ENCODE measurements at places on chromosomes 16 and 17.

GRCh38 chr17:68470961-68471360 lies 13.7 kb upstream of the WIPI1 start:
- no peak for DNase-seq

- no peak for DNase-seq
Measured at GRCh38 chr16:65355706-65356105, 233.8 kb upstream of the CDH11 start.

GRCh38 chr17:70521821-70522256 lies 352.5 kb downstream of the KCNJ2 start:
- DNase-seq: no peak

- DNase-seq: no peak
Measured at GRCh38 chr16:56460101-56460500, 8.7 kb downstream of the OGFOD1 start.

DNA sequence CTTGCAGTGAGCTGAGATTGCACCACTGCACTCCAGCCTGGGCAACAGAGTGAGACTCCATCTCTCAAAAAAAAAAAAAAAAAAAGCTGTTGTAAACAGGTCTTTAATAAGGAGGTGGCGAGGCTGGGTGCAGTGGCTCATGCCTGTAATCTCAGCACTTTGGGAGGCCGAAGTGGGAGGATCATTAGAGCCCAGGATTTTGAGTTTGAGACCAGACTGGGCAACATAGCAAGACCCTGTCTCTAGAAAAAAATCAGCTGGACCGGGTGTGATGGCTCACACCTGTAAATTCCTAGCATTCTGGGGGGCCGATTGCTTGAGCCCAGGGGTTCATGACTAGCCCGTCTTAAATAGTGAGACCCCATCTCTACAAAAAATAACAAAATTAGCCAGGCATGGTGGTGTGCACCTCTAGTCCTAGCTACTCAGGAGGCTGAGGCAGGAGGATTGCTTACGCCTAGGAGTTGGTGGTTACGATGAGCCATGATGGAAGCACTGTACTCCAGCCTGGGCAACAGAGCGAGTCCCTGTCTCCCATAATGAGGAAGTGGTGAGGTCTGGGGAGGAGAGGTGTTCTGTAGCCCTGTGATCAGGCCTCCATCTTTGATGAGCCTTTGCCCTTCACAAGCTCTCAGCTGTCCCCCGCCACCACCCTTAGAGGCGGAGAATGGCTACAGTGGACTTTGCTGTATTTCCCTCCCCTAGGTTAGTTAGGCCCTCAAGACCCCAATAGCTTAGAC lies 36.2 kb downstream of the ZNF778 start:
- DNase-seq: no peak

GRCh38 chr17:30922235-30923030 lies 688 bp downstream of the ADAP2 start:
- no peak for DNase-seq

GRCh38 chr17:65156185-65156834 lies 19.1 kb downstream of the RGS9 start:
- no peak for DNase-seq

GRCh38 chr16:20249211-20249610 lies 78.1 kb downstream of the GP2 start:
- no peak for DNase-seq

DNA sequence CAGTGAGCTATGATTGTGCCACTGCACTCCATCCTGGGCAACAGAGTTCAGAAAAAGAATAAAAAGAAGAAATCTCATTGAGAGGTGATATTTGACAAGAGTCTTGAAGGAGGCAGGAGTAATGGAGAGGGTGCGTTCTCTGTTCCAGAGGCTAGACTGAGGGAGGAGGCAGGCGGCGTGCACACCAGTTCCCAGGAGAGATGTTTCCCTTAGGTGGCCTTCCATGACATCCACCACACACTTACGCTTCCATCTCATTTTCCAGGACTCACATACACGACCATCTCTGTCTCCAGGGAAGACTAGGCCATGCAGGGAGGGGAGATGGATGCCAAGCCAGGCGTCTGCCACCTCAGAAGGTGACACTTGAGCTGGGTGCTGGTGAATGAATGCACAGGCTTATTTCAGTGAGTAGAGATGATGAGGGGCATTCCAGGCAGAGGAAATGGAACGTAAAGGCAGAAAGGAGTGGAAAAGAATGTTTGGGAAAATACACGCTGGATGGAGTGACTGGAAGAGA lies 25.3 kb upstream of the N4BP1 start:
- DNase-seq: no peak

DNA sequence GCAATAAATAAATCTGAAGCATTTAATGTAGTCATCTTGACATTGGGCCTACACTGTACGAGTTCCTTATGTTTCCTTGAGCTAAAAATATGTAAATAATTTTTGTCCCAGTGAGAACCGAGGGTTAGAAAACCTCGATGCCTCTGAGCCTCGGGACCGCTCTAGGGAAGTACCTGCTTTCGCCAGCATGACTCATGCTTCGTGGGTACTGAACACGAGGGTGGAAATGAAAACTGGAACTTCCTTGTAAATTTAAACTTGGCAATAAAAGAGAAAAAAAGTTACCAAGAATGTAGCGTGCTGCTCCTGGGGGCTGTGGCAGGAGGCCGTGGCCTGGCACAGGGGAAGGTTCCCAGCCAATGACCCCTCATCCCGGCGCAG lies 74.1 kb downstream of the SOCS1 start:
- DNase-seq: peak; percentile 42

GRCh38 chr17:10120749-10121148 lies 77.7 kb downstream of the GAS7 start:
- DNase-seq: no peak

- no peak for DNase-seq
Measured at GRCh38 chr17:40510328-40510648, 8.9 kb upstream of the TNS4 start.

DNA sequence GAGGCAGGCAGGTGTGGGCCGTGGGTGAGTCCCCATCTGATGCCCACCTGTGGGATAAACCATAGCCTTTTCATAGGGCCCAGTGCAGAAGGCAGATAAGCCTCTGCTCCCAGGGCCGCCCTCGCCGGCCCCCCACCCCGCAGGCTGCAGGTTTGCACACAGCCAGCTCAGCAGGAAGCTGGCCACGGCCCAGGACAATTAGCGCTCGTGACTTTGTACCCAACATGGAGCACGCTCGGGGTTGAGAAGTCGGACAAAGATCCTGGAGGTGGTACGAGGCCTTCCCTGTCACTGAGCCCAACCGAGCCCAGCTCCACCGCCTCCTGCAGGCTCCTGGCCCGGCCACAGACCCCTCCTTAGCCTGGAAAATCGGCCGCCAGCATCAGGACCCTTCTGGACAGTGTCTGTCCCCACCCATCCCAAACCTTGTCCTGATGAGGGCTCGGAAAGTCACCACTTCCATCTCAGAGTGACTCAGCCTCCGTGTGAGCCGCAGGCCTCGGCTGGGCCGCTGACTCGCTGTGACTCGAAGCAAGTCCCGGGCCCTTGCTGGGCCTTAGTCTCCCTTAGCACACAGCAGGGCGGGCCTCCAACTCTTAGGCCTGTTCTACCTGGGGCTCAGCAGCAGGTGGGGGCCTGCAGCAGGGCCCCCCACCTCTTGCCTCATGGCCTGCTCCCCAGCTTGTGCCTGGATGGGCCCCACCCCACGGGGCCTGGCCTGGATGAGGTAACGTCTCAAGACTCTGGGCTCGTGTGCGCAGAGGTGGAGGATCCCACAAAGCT lies 22.7 kb downstream of the FAM83G start:
- no peak for DNase-seq

DNA sequence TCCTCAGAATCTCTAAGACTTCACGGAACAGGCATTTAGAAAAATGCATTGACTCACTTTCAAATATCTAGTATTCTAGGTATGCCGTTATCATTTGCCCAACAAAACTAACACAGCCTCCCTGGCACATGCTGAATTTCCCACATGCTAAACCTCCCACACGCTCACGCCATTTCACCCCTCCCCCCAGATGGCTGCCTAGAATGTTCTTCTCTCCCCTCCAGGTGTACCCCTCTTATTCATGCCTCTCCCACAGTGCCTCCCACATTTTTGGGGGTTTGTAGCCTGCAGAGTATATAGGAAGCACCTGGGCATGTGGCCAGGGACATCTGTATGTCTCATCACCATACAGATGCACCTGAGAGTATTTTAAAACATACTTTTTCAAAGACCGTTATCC lies 38.2 kb upstream of the ICAM2 start:
- no peak for DNase-seq

- no peak for DNase-seq
Measured at GRCh38 chr17:19610879-19611278, 37.7 kb upstream of the ALDH3A2 start.

- DNase-seq: no peak
Measured at GRCh38 chr17:36870720-36870999, 66.6 kb upstream of the LHX1 start.

GRCh38 chr17:296379-296778 lies 56.2 kb downstream of the RPH3AL start:
- no peak for DNase-seq

- DNase-seq: no peak
Measured at GRCh38 chr16:28524681-28525171, 14.0 kb downstream of the NUPR1 start.

DNA sequence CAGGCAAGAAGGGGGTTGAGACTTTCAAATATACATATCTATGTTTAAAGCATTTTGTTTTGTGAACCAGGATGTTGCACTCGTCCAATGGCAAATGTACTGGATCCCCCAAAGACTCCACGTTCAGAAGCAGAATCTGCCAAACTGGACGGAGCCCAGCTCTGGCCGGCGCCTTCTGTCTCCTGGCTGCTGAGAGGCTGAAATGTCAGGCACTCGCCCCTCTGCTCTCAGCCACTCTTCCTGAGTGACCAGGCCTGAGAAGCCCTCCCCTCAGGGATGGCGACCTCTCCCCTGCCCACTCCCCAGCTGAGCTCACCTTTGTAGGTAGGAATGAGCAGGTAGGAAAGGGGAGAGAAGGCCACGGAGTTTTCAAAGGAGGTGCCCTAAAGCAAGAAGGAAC lies 187.5 kb upstream of the FOXF1 start:
- no peak for DNase-seq

GRCh38 chr17:1906662-1907101 lies 76.9 kb downstream of the RPA1 start:
- DNase-seq: no peak

DNA sequence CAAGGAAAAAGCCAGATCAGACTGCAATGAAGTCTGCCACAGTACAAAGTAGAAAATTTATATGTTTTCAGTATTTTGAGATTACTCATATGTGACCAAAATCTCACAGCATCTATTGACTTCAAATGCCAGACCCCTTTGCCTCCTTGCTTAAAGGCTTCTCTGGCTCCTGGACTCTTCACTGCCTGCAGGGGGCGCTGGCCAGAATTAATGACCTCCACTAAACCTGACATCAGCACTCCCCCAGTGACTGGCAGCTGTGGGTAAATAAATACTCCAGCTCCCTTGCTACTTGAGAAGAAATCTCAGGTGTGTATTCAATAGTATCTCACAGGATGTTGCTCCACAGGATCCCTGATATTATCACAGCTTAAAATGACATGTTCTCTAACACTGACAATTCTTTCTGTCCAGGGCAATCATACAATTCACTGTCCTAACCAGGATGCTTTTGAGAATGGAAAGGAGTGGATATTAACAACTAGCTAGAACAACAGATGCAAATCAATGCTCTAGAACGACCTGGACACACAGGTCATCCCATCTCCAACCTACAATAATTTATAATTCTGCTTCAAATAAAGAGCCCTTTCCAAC lies 4.0 kb downstream of the BECN1 start:
- peak; percentile 64 for DNase-seq

GRCh38 chr16:28590384-28591340 lies 6.2 kb downstream of the SULT1A2 start:
- DNase-seq: no peak

DNA sequence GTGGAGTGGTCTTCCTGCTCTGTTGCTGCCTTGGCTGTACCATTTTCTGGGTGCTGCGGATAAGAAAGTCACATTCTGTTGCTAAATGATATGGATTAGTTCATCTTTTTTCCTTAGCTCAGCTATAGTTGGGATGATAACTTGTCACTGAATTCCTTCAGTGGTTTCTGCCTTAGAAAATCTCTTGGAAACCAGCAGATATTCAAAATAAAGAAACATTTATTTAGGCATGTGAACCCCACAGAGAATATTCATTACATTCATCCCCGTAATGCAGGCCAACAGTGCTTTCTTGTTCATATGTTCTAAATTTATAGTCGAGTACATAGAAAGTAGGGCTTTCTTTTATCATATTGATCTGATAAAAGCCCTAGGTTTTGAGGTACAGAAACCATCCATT lies 151.3 kb downstream of the CYB561 start:
- no peak for DNase-seq

- no peak for DNase-seq
Measured at GRCh38 chr17:38721802-38722201, 8.3 kb upstream of the CISD3 start.

DNA sequence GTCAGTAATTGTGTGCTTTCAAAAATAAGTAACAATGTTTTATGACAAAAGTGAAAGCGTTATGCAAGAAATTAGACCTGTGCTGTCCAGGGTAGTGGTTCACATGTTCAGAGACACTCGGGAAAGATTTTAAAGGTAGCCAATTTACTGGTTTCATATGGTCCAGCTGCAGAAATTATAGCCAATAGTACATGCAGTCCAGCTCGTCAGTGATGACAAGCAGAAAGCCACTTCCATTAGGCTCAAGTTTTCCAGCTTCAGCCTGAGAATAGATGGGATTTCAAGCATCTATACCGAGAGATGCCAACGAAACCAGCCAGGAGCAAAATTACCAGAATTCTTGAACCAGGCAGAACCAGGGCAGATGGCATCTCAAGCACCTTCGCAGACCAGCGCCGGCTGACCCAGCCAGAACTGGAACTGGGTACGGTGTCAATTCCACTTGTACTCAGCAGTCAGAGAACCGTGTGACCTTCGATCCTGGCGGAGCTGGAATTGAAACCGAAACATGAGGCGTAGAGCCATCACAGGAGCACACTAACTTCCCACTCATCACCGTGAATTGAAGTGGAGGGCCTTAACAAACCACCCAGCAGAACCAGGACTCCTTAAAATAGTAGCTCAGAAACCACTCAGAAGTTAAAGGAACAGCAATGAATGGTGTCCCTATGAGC lies 207.9 kb upstream of the HSBP1 start:
- DNase-seq: no peak

DNA sequence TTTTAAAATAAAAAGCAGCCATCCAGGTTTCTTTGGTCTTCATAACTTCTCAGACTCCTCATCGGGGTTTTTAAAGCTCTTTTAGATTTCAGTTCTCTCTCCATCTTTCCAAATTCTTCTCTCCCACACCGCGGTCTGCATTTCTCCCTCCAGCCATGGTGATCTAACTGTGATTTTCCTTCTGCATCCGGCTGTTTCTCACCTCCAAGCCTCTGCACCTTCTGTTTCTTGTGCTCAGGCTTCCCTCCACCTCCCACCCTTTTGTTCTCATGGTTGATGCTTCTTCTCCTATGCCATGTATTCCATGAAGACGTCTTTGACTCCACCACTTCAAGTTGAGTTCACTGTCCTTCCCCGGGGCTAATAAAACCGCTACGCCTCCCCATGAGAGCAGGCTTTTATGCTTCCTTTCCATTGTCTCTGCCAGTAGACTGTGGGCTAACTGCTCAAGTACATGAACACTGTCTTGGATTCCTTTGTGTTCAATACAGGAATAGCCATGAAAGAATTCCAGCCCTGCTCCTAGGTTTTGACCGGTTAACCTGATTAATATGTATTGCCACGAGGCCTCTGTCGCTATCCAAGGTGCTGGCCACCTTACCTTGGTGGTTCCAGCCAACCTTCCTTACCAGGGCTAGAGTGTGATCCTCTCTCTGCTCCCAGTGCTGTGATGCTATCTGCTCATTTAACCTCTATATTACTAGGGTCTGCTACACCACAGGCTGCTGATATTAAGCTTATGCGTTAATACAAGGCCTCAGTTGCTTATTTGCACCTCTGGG lies 625.1 kb downstream of the HS3ST4 start:
- no peak for DNase-seq

GRCh38 chr16:30395992-30396585 lies 869 bp downstream of the ZNF48 start:
- no peak for DNase-seq
